ENCODE measurements at places on chromosomes 1 and 21.
A peak's percentile ranks its signal among the peaks of the same experiment; 100 is the strongest.

DNA sequence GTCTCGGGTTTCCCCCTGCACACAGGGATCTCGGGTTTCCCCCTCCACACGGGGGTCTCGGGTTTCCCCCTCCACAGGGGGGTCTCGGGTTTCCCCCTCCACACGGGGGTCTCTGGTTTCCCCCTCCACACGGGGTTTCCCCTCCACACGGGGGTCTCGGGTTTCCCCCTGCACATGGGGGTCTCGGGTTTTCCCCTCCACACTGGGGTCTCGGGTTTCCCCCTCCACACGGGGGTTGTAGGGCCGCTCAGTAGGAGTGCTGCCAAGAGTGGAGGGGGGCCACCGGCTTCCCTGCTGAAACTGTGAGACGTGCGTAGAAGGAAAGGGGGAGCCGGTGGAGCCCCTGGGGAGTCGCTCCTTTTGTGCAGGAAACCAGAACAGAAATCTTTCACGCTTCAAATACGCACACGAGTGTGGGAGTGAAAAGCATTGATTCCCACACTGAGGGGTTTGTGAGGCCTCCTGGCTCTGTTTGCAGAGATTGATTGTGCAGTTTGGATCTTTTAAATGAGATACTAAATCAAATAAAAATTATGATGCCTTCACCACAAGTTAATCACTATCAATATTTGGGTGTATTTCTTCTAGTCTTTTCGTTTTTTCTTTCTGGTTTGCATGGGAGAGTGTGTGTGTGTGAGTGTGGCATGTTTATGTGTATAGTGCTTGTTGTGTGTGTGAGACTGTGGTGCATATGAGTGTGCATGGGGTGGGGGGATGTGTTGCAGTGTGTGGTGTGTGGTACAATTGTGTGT lies 54.3 kb upstream of the TRAPPC10 start:
- no peak for DNase-seq

DNA sequence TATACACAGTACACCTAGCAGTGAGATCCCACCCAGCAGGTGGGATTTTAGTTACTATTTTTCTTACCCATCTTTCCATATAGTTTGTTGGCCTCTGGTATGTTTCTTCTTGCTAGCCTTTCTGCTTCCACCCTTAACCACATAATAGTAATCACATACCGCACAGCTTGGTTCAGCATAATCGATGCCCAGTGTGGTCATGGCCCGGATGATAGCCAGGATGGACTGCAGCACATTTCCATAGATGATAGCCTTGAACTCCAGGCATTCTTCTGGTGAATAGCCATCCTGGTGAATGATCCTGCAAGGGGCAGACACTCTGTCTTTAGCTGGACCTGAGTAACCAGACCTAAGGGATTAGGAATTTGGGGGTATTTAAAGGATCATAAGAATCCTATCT lies 9.5 kb downstream of the GNAT2 start:
- DNase-seq = no peak

GRCh38 chr1:217373761-217374701 lies 256.9 kb downstream of the GPATCH2 start:
- DNase-seq = no peak

DNA sequence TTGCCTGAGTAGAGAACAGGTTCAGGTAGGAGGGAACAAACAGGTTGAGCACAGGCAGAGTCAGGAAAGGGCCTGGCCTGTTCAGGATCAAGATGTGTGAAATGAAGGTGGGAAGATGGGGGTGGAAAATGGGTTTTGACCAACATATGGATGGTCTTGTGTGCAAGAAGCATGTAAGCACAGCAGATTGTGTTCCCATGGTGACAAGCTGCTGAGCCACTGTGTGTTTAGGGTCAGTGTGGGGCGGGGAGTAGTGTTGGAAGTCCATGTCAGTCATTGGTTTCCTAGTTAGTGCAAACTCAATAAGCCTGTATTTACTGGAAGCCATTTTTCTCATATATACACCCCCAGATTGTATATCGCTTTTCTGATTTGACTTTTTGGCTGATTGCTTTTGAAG lies 111.9 kb downstream of the CAMTA1 start:
- DNase-seq = no peak

GRCh38 chr1:13577846-13578245 lies 5.8 kb upstream of the PDPN start:
- no peak for DNase-seq

DNA sequence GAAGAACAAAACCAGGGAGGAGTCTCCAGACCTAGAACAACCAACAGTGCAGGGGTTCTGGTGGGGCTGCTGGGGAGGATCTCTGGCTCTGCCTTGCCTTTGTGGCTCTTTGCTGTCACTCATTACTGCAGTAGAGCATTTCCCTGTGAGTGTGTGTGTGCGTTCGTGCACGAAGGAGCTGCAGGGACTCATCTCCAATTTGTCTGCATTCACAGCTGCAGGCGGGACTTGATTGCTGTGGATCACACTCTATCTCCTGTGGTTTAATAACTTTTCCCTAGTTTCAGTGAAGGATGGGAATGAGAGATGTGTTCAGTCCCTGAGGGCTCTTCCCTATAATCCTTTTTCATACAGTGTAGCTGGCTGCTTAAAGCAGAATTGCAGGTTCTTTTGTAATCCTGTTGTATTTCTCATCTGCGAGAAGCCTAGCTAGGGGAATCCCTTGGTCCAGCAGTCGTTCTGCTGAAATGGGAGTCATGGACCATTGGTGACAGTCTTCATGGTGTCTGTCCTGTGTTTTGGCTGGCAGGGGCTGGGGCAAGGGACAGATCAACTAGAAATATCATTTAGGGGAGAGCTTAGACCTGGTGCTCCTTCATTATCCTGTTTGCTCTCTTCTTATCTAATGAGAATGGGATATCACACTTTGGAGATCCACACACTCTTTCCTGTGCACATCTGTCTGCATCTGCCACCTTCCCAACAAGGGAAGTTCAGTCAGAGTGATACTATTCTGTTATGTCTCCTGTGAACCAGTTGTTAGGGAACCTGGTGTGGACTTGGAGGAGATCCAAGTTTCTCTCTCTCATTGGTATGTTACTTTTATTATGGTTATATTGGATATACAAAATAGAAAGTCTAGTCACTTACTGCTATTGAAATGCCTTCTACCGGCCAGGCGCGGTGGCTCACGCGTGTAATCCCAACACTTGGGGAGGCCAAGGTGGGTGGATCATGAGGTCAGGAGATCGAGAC lies 3.0 kb downstream of the PCP4L1 start:
- no peak for DNase-seq

DNA sequence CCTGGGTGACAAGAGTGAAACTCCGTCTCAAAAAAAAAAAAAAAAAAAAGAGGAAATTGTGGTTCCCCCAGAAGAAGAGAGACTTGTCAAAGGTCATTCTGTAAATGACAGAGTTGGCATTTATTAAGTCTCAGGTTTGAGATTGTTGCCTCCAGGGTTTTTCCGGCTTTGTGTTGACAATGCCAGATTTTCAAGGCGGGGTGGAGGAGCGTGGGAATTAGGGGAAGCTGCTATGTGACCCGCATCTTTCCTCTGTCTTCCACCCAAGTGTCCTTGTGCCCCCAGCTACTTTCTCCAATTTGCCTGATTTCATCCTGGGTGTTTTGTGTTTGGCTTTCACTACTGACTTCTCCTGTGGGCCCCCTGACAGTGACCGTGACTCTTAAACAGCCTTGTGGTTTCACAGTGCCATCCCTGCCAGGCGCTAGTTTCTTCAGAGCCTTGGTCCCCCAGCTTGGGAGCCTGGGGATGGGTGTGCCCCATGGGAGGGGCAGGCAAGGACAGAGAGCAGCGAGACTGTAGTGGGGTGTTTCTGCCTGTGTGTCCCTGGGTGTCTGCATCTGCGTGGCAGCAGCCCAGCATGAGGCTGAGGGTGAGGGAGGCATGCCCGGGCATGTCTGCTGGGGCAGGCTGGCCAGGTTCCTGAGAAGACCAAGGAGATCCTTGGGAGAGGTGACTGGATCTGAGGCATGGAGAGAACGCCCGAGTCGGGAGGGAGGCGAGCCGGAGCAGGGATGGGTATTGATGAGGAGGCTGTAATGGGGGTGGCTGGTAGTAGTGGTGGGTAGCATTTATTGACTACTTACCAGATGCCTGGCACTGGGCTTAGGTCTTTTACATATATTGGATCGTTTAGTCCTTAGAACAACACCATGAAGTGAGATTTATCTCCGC lies 46.3 kb downstream of the IER5 start:
- peak; percentile 34 for DNase-seq

DNA sequence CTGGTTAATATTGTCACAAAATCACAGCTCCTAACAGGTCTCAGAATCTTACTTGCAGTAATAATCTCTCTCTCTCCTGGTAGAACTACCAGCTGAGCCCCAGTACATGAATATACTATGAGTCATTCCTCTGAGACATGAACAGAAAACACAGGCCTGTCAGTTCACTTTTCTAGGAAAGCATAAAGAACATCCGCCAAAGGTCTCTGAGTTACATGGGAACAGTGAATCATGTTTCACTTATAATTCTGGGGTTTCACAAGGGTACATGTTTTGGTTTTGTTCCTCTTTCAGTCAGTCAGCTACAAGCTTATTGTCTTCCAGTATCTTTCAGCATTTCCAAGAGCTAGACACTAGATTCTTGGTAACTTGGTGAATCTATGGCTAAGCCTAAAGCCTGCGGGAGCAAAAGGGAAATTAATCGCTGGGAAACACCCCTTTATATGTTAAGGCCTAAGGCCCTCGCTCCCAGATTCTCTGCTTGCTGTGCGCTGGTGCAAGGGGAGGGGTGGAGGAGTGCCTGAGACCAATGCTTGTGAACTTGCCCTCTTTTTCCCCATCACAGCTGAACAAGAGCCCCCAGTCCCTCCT lies 31.7 kb downstream of the IFNGR2 start:
- no peak for DNase-seq

DNA sequence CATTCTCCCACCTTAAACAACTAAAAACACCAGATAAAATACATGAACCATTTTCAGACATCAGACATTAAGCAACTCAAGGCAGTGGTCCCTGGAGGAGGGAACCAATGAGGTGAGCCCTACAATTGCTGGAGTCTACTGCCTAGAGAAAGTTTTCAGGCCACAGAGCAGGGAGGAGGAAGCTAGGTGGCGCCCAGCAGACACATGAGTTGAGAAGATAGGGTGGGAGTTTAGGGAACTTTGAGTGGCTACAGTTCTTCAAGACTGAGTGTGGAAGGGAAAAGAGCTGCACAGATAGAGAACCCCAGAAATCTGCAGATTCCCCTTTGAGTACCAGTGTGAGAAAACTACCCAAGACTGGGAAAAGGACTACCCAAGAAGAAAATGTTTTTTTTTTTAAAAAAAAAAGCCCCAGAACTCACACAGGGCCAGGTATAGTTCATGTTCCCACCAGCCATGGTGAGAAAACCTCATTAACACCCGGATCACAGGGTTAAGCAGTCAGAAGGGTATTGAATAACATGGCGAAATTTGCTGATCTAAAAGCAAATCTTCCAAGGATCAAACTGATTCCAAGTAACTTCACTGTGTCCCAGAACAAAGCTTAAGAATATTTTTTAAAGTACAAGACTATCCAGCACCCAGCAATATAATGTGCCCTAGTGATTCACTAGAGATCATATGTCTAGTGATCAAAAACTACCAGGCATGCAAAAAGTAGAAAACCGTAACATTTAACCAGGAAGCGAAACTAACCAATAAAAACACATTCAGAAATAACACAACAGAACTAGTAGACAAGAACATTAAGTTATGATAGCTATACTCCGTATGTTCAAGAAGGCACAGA lies 12.0 kb downstream of the ALDH9A1 start:
- no peak for DNase-seq

GRCh38 chr1:28087614-28088167 lies 719 bp downstream of the EYA3 start:
- no peak for DNase-seq

- DNase-seq = no peak
Observed at GRCh38 chr1:162385280-162385623, 3.7 kb downstream of the C1orf226 start.

GRCh38 chr1:220711056-220711809 lies 21.1 kb downstream of the C1orf115 start:
- no peak for DNase-seq

GRCh38 chr1:84430546-84430945 lies 32.3 kb downstream of the DNASE2B start:
- DNase-seq = no peak

- DNase-seq = no peak
Observed at GRCh38 chr21:34348890-34349519, 14.8 kb upstream of the KCNE2 start.

- DNase-seq = peak; percentile 89
Observed at GRCh38 chr21:33441489-33442477, 38.0 kb downstream of the TMEM50B start.

GRCh38 chr1:117416546-117417125 lies 49.4 kb downstream of the MAN1A2 start:
- no peak for DNase-seq

GRCh38 chr1:161098210-161099068 lies at the start of gene KLHDC9:
Gene KLHDC9, plus strand, starts transcription at chr1:161098361. Its CDS starts 175 bp downstream, at chr1:161098536.
- DNase-seq = peak; percentile 92

DNA sequence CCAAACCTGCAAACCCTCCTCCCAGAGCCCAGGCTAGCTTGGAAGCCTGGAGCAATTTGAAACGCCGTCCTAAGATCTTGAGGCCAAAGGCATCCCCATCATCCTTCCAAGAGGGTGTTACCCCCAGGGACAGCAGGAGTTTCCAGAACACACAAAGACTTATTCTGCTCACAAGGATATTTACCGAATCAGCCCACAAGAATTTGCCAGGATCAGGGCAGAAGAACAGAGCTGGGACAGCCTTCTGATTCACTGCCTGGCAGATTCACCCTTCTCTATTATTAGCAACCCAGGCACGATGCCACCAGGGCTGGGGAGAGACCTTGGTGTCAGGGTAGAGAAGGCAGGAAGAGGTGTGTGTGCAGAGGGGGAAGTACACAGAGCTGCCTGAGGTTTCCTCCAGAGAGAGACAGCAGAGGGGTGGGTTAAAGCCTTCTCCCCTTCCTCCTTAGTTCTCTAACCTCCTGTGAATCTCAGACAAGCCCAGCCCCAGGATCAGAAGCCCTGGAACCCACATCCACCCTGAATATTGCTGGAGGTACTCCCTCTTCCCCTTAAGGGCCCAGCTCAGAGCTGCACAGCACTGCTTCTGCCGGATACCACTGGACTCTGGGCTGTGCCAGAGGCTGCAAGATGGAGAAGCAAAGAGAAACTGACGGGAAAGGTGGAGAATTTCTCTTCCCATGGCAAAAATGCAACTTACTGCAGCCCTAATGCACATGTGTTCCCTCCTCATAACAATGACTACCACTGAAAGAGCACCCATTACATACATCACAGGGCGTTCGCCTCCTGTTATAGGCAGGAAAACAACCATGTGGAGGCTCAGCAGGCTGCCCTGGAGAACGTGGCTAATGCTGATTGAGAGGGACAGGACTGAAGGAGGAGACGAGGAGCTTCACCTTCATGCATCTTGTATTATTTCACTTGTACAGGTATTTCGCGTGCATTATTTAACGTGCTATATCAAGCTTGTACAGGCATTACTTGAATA lies 61.8 kb downstream of the ITPKB start:
- DNase-seq = no peak

DNA sequence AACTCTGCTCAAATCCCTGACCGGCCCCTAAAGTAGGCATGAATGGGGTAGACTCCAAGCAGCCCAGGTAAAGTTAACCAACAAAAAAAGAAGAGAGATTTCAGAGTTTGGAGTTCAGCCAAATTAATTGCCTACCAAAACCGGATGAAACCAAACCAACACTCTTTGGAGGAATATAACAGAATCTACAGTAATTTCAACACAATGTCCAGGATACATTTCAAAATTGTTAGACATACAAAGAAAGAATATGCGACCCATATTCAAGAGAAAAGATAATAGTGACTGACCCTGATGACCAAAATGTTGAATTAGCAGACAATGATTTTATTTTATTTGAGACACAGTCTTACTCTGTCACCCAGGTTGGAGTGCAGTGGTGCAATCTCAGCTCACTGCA lies 12.6 kb downstream of the IL22RA1 start:
- no peak for DNase-seq

All from NCI-H510A (cell line).